ENCODE measurements at places on chromosomes 11 and 22.
A peak's percentile ranks its signal among the peaks of the same experiment; 100 is the strongest.

DNA sequence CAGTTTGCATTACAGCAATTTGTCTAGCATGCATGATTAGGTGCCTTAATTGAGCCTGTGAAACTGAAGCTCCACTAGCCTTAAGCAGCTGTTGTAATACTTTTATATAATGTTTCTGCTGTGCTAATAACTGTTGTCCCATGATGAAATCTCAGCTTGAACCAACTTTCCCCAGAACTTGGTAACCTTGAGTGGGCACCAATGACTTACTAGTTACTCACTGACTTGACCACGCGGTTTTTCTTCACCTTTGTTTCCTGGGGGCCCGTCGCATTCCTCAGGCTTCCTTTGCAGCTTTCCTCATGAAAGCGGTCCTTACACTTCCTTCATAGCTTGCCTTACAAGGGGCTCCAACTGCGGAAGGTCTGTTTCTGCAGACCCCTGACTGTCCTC lies 11.2 kb upstream of the GLYATL1 start:
- DNase-seq: no peak

DNA sequence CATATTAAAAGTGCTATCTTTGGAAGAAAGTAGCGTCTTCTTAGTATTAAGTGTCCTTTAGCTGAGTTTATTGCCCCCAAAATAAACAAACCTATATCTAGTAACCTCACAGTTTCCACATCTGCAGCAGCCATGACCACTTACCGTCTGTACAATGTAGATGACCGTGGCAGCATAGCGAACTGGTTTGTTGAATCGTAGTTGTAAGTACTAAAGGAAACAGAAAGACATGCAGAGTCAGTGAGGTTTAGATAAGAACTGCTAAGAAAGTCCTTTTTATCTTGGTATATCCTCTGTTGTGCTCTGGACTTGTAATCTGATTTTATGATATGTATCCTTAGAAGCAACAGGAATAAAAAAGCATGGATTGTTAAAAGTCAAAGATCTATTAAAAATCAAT lies 9.4 kb downstream of the SLC5A12 start:
- DNase-seq: no peak

DNA sequence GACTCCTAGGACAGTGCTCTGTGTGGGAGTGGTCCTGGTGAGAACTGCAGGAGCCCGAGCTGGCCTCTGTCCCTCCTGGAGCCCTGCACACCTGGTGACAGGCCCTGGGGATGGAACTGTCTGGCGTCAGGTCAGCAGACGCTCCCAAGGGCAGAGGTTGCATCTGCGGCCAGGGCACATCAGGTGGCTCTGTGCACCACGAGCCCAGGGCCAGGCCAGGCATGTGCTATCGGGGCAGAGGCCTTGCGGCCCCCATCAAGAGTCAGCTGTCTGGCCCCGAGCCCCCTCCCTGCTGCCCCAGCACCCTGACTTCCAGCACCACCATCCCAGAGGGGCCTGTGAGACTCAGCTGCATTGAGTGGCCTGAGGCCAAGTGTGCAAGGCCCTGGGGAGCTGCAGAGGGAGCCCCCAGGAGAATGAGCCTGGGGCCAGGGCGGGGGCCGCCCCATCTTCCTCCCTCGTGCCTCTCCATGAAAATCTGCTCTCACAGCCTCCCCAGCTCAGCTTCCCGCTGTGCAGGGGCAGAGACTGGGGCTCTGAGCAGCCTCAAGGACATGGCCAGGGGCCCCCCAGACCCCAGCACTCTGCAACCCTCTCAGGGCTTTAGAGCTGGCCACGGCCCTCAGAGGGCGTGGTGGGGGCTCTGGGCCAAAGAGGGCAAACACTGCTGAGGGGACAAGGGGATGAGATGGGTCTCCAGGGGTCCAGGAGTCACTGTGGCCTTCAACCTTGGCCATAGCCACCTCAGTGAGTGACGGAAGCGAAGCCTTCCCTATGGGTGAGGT lies 56.4 kb downstream of the RTL6 start:
- DNase-seq: no peak

DNA sequence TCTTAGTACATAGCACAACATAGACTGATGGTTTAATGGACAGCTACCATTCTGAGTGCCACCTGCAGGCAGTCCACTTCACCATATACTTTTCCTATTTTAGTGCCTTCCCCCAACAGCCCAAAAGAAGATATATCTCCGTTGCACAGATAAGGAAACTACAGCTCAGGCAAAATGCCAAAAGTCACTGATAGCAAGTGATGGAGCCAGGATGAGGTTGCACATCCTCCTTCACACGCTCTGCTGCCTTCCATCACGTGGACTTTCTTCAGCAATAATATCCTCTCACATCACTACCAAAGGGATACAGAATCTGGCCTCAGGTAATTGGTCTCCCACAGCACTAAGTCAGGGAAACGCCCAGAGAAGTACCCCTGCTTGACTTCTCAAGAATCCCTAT lies 7.5 kb downstream of the TCF20 start:
- DNase-seq: no peak

DNA sequence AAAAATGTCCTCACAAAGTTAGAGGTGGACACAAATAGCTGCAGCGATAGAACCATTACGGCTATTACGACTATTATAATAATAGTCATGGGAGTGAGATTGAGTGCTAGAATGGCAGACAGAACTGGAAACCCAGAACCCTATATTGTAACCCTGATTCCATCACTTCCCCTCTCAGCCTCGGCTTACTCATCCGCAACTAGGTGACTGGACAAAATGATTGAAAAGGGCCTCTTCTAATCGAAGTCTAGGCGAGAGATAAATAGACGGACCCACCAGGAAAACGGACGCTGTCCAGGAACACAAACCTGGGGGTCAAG lies 629 bp downstream of the PSMA1 start:
- peak; percentile 79 for DNase-seq

DNA sequence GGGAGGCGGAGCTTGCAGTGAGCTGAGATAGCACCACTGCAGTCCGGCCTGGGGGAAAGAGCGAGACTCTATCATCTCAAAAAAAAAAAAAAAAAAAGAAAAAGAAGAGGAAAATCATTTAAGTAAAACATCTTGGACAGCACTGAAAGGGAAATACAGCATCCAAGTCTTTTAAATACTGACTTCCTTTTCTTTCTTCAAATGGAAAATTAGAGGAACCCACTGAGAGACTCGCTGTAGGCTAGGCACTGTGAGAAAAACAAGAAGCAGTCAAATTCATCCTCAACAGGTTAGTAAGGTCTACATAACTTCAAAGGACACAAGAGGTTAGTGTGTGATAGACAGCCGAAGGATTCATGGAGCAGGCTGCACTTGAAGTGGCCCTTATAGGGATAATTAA lies 243.7 kb downstream of the BLID start:
- no peak for DNase-seq

- no peak for DNase-seq
Measured at GRCh38 chr11:128174465-128175291, 412.7 kb downstream of the ETS1 start.

DNA sequence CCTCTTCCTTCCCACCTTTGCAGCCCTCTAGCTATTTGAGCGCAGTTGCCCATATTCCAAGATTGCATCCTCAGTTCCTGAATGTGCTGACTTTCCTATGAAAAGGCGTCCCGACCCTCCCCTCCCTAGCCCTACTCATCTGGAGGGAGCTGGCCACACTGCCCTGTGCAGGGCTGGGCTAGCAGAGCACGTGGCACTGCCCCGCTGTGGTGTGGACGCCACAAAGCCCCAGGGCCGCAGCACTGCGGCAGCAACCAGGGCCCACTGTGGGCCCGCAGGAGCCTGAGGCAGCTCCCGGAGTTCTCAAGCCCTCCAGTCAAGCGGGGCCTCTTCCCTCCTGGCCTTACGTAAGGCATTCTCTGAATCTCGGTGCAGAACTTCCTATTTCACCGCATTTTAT lies 27.6 kb downstream of the B3GAT1 start:
- DNase-seq: no peak

DNA sequence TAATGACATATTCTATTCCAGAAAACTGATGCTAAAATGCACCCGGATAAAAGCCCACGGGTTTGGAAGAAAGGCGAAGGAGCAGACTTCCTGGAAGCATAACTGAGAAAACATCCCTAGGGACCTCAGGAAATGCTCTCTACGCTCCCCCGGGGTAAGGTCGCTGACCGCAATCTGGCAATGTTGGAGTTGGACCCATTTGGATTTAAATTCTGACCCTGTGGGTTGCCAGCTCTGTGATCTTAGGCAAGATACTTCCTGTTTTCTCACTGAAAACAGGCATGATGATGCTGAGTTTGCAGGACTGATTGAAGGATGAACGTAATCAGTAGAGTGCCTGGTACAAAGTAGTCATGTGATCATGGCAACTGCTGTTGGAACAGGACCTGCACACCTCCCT lies 1054.0 kb downstream of the NTM start:
- DNase-seq: no peak

DNA sequence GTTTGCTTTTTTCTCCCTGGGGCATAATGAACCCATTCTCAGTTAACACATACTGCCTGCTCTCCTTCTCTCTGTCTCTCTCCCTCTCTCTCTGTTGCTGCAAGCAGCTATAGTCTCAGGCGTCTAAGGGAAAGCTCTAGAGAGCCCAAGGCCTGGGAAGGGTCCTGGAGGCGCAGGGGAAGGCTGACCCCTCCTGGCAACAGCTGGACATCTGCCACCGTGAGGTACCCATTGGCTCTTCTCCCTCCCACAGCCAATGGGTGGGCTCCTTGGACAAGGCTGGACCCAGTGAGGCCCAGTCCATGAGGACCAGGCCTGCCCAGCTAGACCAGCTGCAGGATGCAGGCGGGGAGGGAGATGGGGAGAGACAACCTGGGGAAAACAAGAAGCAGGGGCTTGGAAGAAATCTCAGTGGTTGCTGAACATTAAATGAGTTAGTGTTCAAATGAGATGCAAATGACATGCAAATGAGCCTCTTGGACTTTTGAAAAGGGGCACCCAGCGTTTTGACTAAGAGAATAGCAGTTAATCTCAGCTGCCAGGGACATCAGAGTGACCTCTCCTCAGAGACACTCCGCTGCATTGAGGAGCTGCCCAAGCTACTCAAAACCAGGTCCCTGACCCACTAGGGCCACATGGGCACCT lies 349.7 kb downstream of the BUD13 start:
- no peak for DNase-seq

GRCh38 chr22:24171822-24172221 lies 9.5 kb upstream of the SUSD2 start:
- no peak for DNase-seq

DNA sequence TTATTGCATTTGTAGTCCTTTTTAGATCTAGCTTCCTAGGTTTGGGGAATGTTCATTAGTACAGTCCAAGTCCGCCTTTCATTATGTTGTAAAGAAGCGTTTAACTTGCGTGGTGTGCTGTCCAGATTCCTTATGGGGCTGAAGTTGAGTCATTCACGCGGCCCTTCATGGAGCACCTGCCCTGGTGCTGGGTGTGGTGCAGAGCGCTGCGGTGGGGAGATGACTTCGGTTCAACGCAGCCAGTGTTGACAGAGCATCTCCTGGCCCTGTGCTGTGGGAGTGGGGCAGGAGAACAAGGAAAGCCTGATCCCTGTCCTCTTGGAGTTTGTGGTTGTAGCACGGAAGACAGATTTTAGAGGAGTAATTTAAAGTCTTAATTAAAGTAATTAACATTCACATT lies 152.0 kb downstream of the TBC1D22A start:
- DNase-seq: no peak

- DNase-seq: peak; percentile 68
Measured at GRCh38 chr11:110380836-110381622, 48.7 kb upstream of the FDX1 start.

DNA sequence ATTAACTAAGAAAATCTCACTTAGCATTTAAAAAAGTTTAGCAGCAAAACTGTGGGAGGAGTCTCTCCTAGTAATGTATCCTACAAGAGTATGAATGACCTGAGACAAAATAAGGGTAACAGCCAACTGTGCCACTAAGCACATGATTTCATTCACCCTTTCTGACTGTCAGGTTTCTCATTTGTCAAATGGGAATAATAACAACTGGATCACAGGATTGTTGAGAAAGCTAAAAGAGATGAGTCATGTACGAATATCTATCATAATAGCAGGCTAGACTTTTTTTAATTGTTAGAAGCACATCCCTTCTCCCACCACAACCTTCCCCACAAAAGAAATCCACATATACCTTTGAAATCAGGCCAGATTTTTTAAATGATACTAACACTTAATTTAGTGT lies 39.5 kb downstream of the MTMR2 start:
- no peak for DNase-seq

- no peak for DNase-seq
Measured at GRCh38 chr22:39917197-39917643, 16.3 kb downstream of the GRAP2 start.

GRCh38 chr22:50226063-50226874 lies 18.6 kb downstream of the TUBGCP6 start:
- DNase-seq: no peak

GRCh38 chr11:35211952-35212351 lies 73.0 kb downstream of the CD44 start:
- peak; percentile 88 for DNase-seq

- no peak for DNase-seq
Measured at GRCh38 chr11:11467312-11467711, 114.3 kb upstream of the CSNK2A3 start.

DNA sequence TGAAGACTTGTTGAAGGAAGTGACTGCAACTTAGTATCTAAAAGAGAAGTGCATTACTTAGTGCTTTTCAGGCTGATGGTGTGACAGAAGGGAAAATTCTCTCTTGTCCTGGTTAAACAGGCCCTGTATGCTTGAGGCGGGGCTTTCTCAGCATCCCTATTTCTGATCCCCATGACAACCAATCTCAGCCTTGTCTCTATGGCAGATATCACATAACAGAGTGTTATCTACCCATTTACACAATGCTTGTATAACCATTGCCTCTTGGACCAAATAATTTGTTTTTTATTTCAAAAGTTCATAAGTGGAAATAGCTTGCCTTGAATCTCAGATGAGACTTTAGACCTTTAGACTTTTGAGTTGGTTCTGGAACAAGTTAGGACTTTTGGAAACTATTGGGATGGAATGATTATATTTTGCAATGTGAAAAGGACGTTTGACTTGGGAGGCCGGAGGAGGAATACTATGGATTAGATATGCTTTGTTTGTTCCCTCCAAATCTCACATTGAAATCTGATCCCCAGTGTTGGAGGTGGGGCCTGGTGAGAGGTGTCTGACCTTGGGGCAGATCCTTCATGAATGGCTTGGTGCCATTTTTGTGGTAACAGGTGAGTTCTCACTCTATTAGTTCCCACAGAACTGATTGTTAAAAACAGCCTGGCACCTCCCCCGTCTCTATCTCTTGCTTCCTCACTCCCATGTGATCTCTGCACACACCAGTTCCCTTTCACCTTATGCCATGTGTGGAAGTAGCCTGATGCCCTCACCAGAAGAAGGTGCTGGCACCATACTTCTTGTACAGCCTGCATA lies 3.1 kb upstream of the GLYAT start:
- no peak for DNase-seq

DNA sequence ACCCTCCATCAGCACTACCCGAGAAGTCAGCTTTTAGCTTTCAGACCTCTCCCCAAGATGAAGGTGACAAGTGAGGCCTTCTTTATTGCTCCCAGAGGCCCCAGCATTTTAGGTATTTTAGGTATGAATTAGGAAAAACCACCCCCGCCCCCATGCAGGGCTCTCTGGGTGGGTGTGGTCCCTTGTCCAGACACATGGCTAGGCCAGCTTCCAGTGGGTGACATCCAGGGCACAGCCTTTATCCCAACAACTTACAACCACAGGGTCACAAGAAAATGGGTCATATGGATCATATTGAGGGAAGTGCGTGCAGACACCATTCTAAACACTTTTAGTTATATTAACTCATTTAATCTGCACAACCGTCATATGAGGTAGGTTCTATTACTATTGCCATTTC lies 42.1 kb downstream of the RIBC2 start:
- DNase-seq: no peak

GRCh38 chr11:120712881-120713280 lies 201.3 kb downstream of the GRIK4 start:
- DNase-seq: no peak

- peak; percentile 77 for DNase-seq
Measured at GRCh38 chr11:65426839-65427690, 4.5 kb downstream of the NEAT1 start.

Data from suppressor macrophage treated with lipopolysaccharide for 4 hours (primary cell).